GM12878 (cell line): ENCODE measurements at places on chromosomes 11 and 22. TPM values are rescaled to one million over a fixed set of nuclear protein-coding genes. Genes with fewer than 3 reads are reported as not detected.

- peak within 1 kb of the TSS; percentile 65; the same call in 1 of the 2 replicates for H3K4me3 ChIP-seq
- no peaks in the 10 kb centered on the region for H3K27me3 ChIP-seq
- no peak within 1 kb of the TSS for H3K27ac ChIP-seq
- no peak for DNase-seq
Measured at GRCh38 chr11:17388609-17389210, at the start of gene KCNJ11. Gene KCNJ11, minus strand, starts transcription at chr11:17388659. Its CDS starts 568 bp downstream, at chr11:17388091.

DNA sequence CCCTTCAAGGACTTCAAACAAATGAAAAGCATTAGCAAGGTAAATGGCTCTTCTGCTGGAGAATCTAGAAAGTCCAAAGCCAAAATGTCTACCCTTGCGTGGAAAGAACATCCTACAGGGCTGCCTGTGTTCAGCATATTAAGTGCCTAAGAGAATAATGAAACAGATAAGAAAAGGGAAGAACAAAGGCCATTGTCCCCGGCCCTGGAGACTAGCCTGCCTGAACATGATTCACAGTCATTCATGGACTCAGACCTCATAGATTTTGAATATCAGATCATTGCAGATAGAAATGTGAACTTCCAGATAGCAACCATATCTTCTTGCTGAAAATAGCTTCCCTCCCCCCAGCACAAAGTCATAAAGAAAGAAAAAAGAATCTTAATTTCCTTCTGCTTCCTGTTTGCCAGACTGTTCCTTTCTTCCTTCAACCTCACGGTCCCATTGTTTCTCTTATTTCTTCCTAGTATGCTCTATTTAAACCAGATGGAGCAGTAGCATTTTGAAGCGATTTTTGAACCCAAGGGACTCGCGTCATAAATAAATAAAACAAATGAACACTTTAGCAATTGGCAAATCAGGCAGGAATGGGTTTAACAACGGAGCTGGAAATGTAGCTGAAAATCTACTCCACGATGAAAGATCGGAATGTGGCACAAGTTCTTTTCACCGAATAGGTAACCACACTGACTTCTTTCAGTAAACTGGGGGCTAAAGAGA lies 408.2 kb upstream of the CCDC90B start:
- no peak overlapping the region for H3K27ac ChIP-seq
- H3K36me3 ChIP-seq, result no peaks in the 10 kb centered on the region
- H3K4me3 ChIP-seq, result no peak overlapping the region
- DNase-seq, result no peak
- H3K27me3 ChIP-seq, result no peaks in the 10 kb centered on the region

DNA sequence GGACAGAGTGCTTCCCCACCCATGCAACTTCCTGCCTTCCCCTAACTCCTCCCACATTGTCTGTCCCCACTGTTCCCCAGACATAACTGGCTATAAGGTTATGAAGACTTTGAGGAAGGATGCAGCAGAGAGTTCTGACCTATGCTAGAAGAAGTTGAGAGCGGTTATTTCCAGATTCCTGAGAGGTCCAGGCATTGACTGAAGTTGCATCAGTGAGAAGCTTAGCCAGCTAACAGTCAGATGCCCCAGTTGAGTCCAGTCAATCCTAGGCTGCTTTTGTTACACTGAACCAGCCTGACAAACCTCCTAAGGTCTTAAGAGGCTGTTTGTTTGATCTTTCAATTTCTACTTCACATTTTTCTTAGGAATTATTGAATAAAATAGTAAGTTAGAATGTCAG lies 937.9 kb upstream of the CCDC90B start:
- H3K4me3 ChIP-seq, result no peak overlapping the region
- H3K27me3 ChIP-seq, result no peaks in the 10 kb centered on the region
- H3K36me3 ChIP-seq, result no peaks in the 10 kb centered on the region
- H3K27ac ChIP-seq, result no peak overlapping the region
- no peaks in the 10 kb centered on the region for H3K4me1 ChIP-seq
- no peak for DNase-seq

- no peaks in the 10 kb centered on the region for H3K36me3 ChIP-seq
- no peak overlapping the region for H3K4me3 ChIP-seq
- no peak for DNase-seq
- H3K4me1 ChIP-seq, result no peaks in the 10 kb centered on the region
- H3K27me3 ChIP-seq, result no peaks in the 10 kb centered on the region
Measured at GRCh38 chr11:58998480-58999290, 59.4 kb downstream of the GLYATL1 start.

GRCh38 chr11:128457874-128458273 lies 129.5 kb downstream of the ETS1 start:
- no peak overlapping the region for H3K4me3 ChIP-seq
- no peak for DNase-seq
- H3K27me3 ChIP-seq, result no peaks in the 10 kb centered on the region
- H3K36me3 ChIP-seq, result peaks cover 6% of the 10 kb centered on the region
- no peaks in the 10 kb centered on the region for H3K4me1 ChIP-seq

GRCh38 chr11:116946414-116946813 lies 109.0 kb upstream of the APOA1 start:
- H3K36me3 ChIP-seq, result peaks cover 3% of the 10 kb centered on the region
- DNase-seq, result no peak
- no peaks in the 10 kb centered on the region; the same call in 1 of the 2 replicates for H3K4me1 ChIP-seq
- no peaks in the 10 kb centered on the region for H3K27me3 ChIP-seq

DNA sequence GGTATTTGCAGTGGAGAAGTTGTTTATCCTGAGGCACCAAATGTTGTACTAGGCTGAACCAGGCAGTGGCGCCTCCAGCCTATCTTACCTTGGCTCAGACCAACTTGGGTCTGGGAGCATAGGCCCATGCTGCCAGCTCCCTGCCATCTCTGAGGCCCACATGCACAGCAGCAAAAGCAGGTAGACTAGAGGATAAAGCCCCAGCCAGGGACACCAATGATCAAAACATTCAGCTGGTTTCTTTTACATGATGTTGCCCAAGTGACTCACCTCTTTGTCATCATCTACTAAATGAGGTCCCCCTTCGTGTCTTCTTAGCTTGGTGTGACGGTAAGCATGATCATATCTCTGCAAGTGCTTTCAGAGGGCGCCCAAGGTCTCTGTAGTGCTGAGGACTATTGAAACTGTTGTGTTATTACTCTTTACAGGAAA lies 112.1 kb upstream of the DRD2 start:
- H3K4me3 ChIP-seq, result no peak overlapping the region
- H3K27me3 ChIP-seq, result no peaks in the 10 kb centered on the region
- no peak for DNase-seq

- H3K4me3 ChIP-seq, result no peak overlapping the region
- H3K27me3 ChIP-seq, result no peaks in the 10 kb centered on the region; the same call in 1 of the 2 replicates
- H3K4me1 ChIP-seq, result no peaks in the 10 kb centered on the region
Measured at GRCh38 chr11:4569075-4569474, 12.5 kb upstream of the OR52I2 start.

DNA sequence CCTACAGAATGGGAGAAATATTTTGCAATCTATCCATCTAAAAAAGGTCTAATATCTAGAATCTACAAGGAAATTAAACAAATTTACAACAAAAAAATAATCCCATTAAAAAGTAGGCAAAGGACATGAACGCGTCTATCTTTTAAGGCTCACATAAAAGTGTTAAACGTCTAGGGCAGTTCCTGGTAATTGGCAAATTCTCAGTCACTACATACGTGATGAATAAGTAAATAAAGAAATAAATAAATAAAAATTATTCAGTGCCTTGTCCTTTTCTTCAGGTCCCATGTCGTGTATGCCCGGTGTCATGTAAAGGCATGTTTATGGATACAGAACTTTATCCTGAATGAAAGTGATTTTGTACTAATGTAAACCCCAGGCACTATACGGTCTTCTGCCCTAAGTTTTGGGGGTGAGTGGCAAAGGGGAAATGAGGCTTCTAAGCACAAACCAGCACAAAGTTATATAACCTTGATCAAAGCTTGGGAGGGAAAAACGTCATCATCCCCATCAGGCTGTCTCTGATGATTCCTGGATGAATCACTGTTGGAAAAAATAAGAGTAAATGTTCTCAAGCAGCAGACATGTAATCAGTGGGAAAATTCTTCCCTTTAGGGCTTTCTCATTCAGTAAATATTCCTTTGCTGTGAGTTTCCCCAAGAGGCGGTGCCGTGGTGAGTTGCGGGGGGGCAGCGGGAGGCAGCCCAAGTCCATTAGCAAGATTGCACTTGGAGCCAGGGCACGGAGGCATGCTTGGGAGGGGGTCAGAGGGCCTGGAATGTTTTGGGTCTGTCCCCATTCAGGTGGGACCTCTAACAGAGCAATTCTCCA lies 30.4 kb upstream of the MICAL2 start:
- H3K4me3 ChIP-seq, result no peak overlapping the region
- no peak for DNase-seq
- H3K27me3 ChIP-seq, result no peaks in the 10 kb centered on the region
- no peak overlapping the region for H3K27ac ChIP-seq
- H3K4me1 ChIP-seq, result no peaks in the 10 kb centered on the region

DNA sequence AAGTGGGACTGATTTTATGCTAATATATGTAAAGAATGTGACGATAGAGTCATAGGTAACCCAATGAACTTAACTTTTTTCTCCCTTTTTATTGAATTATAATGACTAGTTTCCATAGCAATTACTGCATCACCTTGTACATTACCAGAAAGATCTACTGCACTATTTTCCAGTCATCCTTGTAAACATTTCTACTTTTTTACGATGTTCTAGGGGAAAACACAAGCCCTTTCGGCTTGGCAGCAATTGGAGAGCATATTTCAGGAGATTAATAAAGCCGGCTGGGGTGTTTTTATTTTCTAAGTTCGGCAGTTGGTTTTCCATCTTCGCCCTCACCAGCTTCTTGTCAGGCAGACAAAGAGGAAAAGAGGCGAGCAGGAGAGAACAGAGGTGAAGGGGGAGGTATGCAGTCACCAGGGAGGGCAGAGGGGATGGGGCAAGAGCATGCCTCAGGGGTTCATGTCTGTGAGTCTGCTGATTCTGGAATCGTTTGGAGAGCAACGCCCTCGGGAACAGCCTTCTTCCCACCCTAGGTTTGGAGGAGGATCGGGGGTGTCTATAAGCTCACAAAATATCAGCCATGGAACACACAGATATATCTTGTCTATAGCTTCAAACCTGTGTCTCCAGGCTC lies 476.4 kb downstream of the MIAT start:
- H3K36me3 ChIP-seq, result no peaks in the 10 kb centered on the region
- H3K4me3 ChIP-seq, result no peak overlapping the region

- H3K4me1 ChIP-seq, result no peaks in the 10 kb centered on the region
- no peaks in the 10 kb centered on the region for H3K36me3 ChIP-seq
- H3K27ac ChIP-seq, result no peak overlapping the region
Measured at GRCh38 chr22:32830473-32830872, 29.0 kb downstream of the TIMP3 start.

- no peaks in the 10 kb centered on the region for H3K27me3 ChIP-seq
- H3K4me3 ChIP-seq, result no peak overlapping the region
- H3K36me3 ChIP-seq, result peaks cover 29% of the 10 kb centered on the region
- no peak for DNase-seq
- H3K27ac ChIP-seq, result no peak overlapping the region
- no peaks in the 10 kb centered on the region for H3K4me1 ChIP-seq
Measured at GRCh38 chr22:30945653-30946052, 22.9 kb downstream of the MORC2 start.

GRCh38 chr22:50085211-50085972 lies at the start of gene MLC1:
Gene MLC1, minus strand, starts transcription at chr22:50085426. Its CDS starts 524 bp downstream, at chr22:50084902.
- H3K27me3 ChIP-seq, result peaks cover 2% of the 10 kb centered on the region; the same call in 1 of the 2 replicates
- H3K36me3 ChIP-seq, result no peaks in the 10 kb centered on the region
- H3K4me1 ChIP-seq, result no peaks in the 10 kb centered on the region
- DNase-seq, result no peak
- peak within 1 kb of the TSS; percentile 15; the same call in 1 of the 2 replicates for H3K4me3 ChIP-seq

GRCh38 chr11:134749040-134749839 lies 337.2 kb upstream of the B3GAT1 start:
- no peaks in the 10 kb centered on the region for H3K36me3 ChIP-seq
- H3K4me1 ChIP-seq, result no peaks in the 10 kb centered on the region
- H3K4me3 ChIP-seq, result no peak overlapping the region
- DNase-seq, result no peak

- H3K4me1 ChIP-seq, result no peaks in the 10 kb centered on the region
- no peaks in the 10 kb centered on the region for H3K27me3 ChIP-seq
- no peak overlapping the region for H3K27ac ChIP-seq
- H3K4me3 ChIP-seq, result no peak overlapping the region
- DNase-seq, result no peak
Measured at GRCh38 chr11:88012456-88012855, 162.8 kb downstream of the RAB38 start.

DNA sequence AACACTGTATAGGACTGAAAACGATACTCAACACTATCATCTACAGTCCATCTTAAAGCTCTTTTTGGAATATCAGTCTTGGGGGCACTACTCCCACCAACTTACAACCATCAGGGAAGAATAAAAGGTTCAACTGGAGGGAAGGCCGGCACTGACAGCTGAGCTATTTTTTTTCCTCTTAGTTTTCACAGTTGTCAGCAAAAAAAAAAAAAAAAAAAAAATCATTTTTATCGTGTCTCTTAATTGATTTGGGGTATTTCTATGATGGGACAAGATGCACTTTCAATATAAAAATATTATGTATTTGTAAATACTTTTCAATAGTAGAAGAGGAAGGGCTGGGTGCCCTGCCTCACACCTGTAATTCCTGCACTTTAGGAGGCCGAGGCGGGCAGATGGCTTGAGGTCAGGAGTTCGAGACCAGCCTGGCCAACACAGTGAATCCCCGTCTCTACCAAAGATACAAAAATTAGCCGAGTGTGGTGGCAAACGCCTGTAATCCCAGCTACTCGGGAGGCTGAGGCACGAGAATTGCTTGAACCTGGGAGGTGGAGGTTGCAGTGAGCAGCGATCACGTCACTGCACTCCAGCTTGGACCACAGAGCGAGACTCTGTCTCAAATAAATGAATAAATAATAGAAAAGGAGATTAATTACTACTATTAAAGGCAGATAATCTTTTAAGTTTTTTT lies 1.5 kb downstream of the KIF18A start:
- H3K27ac ChIP-seq, result no peak overlapping the region
- H3K4me1 ChIP-seq, result peaks cover 6% of the 10 kb centered on the region
- no peaks in the 10 kb centered on the region for H3K27me3 ChIP-seq
- DNase-seq, result no peak
- peak overlapping the region; percentile 86 for H3K4me3 ChIP-seq
- no peaks in the 10 kb centered on the region for H3K36me3 ChIP-seq

DNA sequence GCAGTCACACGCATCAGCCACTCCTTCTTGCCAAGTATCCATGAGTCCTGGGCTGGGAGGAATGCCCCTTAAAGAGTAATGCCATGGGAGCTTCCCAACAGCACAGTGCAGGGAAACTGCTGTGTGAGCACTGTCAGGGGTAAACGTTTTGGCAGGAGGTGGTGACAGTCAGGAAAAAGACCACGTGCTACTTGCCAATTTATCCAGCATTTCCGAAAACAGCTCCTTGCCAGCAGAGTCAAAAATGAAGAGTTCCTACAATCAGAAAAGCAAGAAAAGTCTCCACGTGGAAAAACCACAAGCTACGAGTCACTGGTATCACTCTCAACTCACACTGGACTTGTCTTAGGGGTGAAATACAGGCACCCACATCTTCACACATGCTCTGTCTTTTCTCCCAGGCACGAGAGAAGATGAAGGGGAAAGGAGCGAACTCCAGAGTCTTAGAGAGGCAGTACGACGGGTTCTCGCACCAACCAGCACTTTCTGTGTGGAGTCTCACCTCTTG lies 9.9 kb downstream of the IFT27 start:
- H3K27ac ChIP-seq, result no peak overlapping the region
- no peaks in the 10 kb centered on the region for H3K4me1 ChIP-seq
- H3K4me3 ChIP-seq, result no peak overlapping the region
- no peak for DNase-seq
- H3K36me3 ChIP-seq, result no peaks in the 10 kb centered on the region; the same call in 1 of the 2 replicates

The VWCE gene
- 2.7 and 4.0 TPM in 2 replicates for total RNA-seq

The DRD2 gene
- not detected in 2 replicates for total RNA-seq

The DBX1 gene
- not detected in 2 replicates for total RNA-seq

The RBM14 gene
- total RNA-seq, result 114 and 133 TPM in 2 replicates
